NCI-H2029 (cell line): ENCODE measurements at places on chromosomes 3 and 15.
A peak's percentile ranks its signal among the peaks of the same experiment; 100 is the strongest.

DNA sequence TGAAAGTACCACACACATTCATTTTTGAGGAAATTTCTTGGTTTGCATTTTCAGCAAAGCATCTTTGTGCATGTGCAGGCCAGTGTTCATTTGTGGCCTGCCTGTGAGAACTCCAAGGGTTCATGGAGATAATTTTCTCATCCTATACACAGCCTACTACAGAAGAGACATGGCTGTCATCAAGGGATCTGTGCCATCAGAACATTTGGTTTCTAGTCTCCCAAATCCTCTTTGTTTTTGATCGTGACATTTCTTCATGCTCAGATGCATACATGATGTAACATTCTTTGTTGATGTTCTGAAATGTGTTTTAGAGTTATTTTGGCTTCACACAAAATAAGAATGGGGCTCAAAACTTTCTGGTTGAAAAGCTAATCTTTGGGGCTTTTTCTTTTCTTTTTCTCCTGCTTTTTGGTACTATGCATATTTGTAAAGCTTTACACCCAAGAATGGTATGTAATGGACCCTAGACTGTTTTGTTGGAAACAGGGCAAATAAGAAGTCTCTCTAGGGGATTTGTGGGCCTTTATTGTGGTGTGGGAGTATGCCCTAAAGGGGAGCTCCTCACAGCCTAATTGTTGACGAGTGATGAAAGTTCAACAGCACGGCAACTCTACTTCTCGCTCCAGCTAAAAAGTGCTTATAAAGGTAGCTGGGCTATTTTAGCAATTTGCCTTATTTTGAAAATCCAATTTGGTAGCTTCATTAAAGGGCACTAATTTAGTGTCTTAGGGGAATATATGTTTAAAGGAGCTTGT is 3.2 kb upstream of the ARPP21 start:
- no peak for DNase-seq

GRCh38 chr3:198048445-198048844 is 88.4 kb downstream of the LMLN start:
- no peak for DNase-seq

GRCh38 chr3:37935290-37935668 is 55.3 kb upstream of the VILL start:
- no peak for DNase-seq

GRCh38 chr15:59339252-59339672 is 33.4 kb downstream of the MYO1E start:
- DNase-seq, result no peak

GRCh38 chr3:126476166-126477060 is 722 bp upstream of the ZXDC start:
- peak; percentile 47 for DNase-seq

- no peak for DNase-seq
Measured at GRCh38 chr3:197912741-197913476, 37.1 kb upstream of the RPL35A start.

GRCh38 chr15:30953731-30954378 is 37.6 kb downstream of the MTMR10 start:
- no peak for DNase-seq
